ENCODE measurements at places on chromosomes 6 and 20.

GRCh38 chr6:119346936-119347335 lies 2.6 kb downstream of the MAN1A1 start:
- peaks cover 15% of the 10 kb centered on the region for H3K4me1 ChIP-seq
- H3K27me3 ChIP-seq: peaks cover 12% of the 10 kb centered on the region
- no peak overlapping the region for H3K4me3 ChIP-seq
- H3K27ac ChIP-seq: no peak overlapping the region
- peaks cover 4% of the 10 kb centered on the region for H3K36me3 ChIP-seq

GRCh38 chr6:39339868-39340550 lies 17.5 kb upstream of the KCNK16 start:
- H3K36me3 ChIP-seq: no peaks in the 10 kb centered on the region
- peaks cover 11% of the 10 kb centered on the region for H3K4me1 ChIP-seq
- DNase-seq: no peak
- peaks cover 17% of the 10 kb centered on the region for H3K27me3 ChIP-seq

DNA sequence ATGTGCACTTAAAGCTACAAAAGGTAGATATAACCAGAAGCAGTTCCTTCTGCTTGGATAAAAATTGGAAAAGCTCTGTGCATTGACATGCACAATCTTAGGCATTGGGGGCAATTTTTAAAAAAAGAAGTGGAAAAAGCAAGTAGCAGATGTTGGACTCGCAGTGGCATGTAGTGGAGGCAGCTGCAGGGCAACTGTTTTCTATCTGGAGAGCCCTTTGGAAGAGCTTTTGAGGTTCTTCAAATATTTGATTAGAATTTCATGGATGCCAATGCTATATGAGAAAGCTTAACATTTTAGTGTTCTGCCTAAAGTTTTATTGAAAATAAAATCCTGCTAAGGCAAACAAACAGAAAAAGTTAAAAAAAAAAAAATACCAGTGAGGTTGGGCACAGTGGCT lies 388.3 kb upstream of the RNF217 start:
- DNase-seq: no peak
- H3K36me3 ChIP-seq: peaks cover 3% of the 10 kb centered on the region
- no peaks in the 10 kb centered on the region for H3K4me1 ChIP-seq

GRCh38 chr6:54255886-54256285 lies 52.4 kb upstream of the TINAG start:
- no peaks in the 10 kb centered on the region for H3K36me3 ChIP-seq
- no peak overlapping the region for H3K4me3 ChIP-seq
- peak overlapping the region; percentile 67 for H3K27ac ChIP-seq
- peaks cover 21% of the 10 kb centered on the region for H3K4me1 ChIP-seq

DNA sequence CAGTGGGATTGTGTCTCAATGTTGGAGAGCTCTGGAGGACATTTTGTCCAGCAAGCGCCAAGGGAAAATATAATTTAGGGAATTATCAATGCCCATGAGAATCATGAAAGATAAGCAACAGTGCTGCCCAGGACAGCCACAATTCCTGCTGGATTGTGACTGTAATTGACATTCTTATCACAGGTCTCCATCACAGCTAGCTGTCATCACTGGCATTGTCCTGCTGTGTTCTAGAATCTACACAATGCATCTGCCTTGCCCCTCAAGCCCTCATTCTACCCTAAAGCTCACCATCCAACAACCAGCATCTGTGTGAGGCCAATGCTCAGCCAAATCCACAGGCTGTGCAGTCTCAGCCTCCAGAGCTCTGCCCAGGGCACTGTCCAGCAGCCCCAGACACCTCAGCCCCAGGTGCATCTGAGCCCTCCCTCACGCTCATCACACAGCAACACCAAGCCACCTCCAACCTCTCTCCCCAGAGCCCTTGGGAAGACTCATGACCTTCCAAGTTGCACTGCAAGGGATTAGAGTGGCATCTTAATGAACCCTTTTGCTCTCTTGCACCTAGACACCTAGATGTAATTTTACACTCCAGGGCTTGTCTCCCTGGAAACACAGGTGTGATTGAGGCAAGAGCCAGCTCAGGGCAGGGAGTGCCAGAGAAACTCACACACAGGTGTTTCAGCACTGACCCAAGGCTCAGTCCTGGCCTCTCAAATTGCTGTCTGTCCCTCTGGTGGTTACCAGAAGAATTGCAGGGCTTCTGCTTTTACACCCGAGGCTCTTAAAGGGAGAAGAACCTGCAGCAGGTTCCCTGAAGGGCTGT lies 85.2 kb upstream of the PHACTR3 start:
- H3K4me3 ChIP-seq: no peak overlapping the region
- H3K4me1 ChIP-seq: peaks cover 3% of the 10 kb centered on the region
- H3K27ac ChIP-seq: no peak overlapping the region

- no peaks in the 10 kb centered on the region for H3K4me1 ChIP-seq
- no peaks in the 10 kb centered on the region for H3K36me3 ChIP-seq
- no peaks in the 10 kb centered on the region for H3K27me3 ChIP-seq
Observed at GRCh38 chr6:108268845-108269244, 8.0 kb upstream of the SNX3 start.

DNA sequence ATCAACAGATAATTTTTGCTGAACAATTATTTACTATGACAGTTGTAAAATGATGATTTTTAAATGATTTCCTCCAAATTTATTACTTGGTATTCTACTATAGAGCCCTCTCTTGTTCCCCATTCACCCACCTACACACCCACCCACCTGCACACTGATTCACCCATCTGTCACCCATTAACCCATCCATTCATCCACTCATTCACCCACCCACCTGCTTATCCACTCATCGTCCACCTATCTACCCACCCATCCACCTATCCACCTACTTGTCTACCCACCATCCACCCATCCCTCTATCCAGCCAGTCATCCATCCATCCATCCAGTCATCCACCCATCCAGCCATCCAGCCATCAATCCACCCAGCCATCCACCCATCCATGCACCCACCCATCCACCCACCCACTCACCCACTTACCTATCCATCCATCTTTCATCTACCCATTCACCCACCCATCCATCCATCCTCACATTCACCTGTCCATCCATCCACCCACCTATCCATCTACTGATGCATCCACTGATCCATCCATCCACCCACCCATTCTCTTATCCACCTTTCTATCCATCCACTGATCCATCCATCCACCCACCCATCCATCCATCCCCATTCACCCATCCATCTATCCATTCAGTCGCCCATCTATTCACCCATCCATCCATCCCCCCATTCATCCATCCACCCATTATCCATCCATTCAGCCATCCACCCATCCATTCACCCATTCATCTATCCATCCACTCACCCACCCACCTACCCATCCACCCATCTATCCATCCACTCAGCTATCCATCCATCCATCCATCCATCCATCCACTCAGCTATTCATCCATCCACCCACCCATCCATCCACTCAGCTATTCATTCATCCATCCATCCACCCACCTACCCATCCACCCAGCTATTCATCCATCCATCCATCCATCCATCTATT lies 72.0 kb downstream of the SYNJ2 start:
- H3K4me1 ChIP-seq: peaks cover 15% of the 10 kb centered on the region
- H3K27me3 ChIP-seq: no peaks in the 10 kb centered on the region
- DNase-seq: peak; percentile 32
- H3K36me3 ChIP-seq: peaks cover 12% of the 10 kb centered on the region

- peaks cover 30% of the 10 kb centered on the region for H3K4me1 ChIP-seq
- H3K27me3 ChIP-seq: no peaks in the 10 kb centered on the region
- no peak overlapping the region for H3K27ac ChIP-seq
- no peak for DNase-seq
- no peaks in the 10 kb centered on the region for H3K36me3 ChIP-seq
- no peak overlapping the region for H3K4me3 ChIP-seq
Observed at GRCh38 chr6:156430386-156430785, 346.8 kb upstream of the ARID1B start.

DNA sequence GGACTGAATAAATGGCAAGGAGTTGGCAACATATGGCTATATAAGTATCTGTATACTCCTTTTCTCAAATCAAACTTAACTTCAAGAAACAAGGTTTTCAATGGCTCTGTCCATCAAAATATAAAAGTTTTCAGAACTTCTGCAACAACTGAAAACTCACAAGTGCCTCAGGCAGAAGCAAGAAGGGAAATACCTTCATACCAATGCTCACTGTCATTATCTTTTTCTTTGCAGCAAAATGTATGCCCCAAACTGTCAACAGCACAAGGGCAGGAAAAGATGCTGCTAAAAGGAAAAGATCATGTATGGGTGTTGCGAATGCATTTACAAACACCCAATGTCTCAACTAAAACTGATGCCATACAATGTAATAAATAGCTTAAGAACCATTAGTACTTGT lies 45.9 kb downstream of the PTPRK start:
- no peaks in the 10 kb centered on the region for H3K36me3 ChIP-seq
- no peak for DNase-seq
- peak overlapping the region; percentile 42 for H3K27ac ChIP-seq
- H3K4me1 ChIP-seq: peaks cover 35% of the 10 kb centered on the region
- H3K4me3 ChIP-seq: no peak overlapping the region

DNA sequence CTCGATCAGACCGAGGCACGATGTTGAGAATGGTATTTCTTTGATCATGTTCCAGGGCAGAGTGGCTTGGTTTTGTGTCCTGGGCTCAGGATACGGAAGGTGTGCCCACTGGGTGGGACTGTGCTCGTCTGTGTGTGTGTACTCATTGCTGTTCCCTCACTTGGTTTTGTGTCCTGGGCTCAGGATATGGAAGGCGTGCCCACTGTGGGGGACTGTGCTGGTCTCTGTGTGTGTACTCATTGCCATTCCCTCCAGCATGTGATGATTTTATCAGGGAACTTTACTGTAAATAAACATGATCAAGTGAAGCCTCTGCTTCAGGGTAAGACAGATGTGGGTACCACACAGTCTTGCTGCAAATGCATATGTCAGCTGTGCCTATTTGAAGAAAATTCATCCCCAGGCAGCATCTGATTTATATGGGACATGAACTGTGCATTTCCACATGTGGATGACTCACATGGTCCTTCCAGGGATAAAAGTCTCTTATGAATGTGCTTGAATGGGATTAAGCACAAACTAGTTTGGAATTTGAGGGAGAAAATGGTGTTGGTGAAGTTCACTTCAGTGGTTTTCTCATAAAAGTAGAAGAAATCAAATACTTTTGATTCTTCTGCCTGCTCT lies 274.3 kb downstream of the QKI start:
- peaks cover 6% of the 10 kb centered on the region for H3K27me3 ChIP-seq
- DNase-seq: no peak
- H3K4me3 ChIP-seq: no peak overlapping the region
- H3K36me3 ChIP-seq: no peaks in the 10 kb centered on the region

- no peak overlapping the region for H3K4me3 ChIP-seq
- peaks cover 7% of the 10 kb centered on the region for H3K4me1 ChIP-seq
- DNase-seq: no peak
- H3K27ac ChIP-seq: no peak overlapping the region
- no peaks in the 10 kb centered on the region for H3K27me3 ChIP-seq
Observed at GRCh38 chr6:114430534-114431124, 87.8 kb upstream of the HS3ST5 start.

GRCh38 chr6:157711060-157711459 lies 112.0 kb upstream of the SNX9 start:
- peaks cover 10% of the 10 kb centered on the region for H3K4me1 ChIP-seq
- H3K4me3 ChIP-seq: no peak overlapping the region
- no peaks in the 10 kb centered on the region for H3K36me3 ChIP-seq
- DNase-seq: no peak
- H3K27me3 ChIP-seq: no peaks in the 10 kb centered on the region
- H3K27ac ChIP-seq: no peak overlapping the region

DNA sequence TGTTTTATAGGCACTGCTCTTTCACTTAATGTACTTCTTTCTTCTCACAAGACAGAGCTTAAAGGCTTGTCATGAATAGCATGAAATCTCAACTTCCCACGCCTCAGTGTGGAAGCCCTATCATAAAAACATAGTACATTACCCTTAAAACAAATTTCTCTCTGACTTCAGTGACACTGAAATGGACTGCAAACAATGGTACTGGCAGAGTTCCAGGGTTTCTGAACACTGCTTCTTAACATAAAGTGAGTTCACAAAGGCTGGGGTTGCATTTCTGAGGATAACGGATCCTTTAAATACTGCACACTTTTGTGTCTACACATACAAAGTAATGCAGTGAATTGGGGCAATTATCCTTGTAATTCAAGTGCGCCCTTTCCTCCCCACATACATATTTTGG lies 32.3 kb upstream of the PLEKHG1 start:
- DNase-seq: no peak
- peaks cover 28% of the 10 kb centered on the region for H3K27me3 ChIP-seq

DNA sequence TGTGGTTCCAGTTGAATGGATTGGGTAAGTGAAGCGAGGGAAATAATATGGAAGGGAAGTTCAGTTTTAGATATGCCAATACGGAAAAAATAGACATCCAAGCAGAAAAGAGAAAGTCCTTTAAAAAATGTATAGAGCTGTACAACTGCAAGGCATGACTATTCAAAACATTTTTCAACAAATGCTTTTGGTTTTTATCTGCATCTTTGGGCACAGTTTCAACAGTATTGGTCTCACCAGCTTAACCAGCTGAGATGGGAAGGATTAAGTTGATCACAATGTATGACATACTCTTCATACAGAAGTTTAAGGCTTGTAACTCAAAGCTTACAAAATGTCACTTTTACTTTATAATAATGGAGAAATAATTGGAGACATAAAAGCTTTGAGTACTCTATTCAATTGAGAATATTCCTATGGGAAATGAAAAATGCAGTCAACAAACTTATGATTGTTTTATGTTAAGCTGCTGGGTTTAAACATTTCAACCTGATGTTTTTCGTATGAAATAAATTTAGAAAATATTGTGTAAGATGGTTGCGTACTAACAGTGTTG lies 16.3 kb upstream of the UTRN start:
- H3K27ac ChIP-seq: peak overlapping the region; percentile 39
- no peak overlapping the region for H3K4me3 ChIP-seq
- no peaks in the 10 kb centered on the region for H3K27me3 ChIP-seq
- H3K4me1 ChIP-seq: peaks cover 42% of the 10 kb centered on the region

DNA sequence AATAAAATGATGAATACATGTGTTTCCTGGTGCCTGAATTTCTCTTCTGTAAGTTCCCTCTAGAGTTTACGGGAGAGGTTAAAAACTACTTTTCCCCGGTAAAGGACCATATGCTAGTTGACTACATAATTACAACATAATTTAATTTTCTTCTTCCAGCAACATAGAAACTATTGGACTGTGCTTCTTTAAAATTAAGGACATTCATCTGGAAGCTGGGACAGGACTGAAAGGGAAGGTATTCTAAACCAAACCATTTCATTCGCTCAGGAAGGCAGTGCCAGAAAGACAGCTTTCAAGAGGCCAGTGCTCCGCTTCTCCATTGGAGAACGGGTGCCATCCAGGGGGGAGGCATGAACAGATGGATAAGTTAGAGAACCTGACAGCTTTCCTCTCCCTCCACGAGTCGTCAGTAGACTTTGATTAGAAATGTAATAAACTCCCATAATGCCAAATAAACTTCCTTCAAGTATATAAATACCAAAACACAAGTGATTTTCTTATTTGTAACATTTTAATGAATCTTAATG lies 458.0 kb upstream of the SOX4 start:
- H3K36me3 ChIP-seq: peaks cover 2% of the 10 kb centered on the region
- no peak for DNase-seq
- no peaks in the 10 kb centered on the region for H3K27me3 ChIP-seq
- H3K27ac ChIP-seq: no peak overlapping the region
- H3K4me1 ChIP-seq: peaks cover 15% of the 10 kb centered on the region
- no peak overlapping the region for H3K4me3 ChIP-seq

GRCh38 chr20:60966766-60967165 lies 285.3 kb upstream of the CDH4 start:
- H3K27me3 ChIP-seq: no peaks in the 10 kb centered on the region
- H3K27ac ChIP-seq: no peak overlapping the region
- H3K36me3 ChIP-seq: no peaks in the 10 kb centered on the region

Data from chondrocyte (in vitro differentiated cells).